ENCODE measurements at places on chromosomes 11 and 22.

GRCh38 chr22:32574958-32575910 lies 100.6 kb downstream of the FBXO7 start:
- no peak for DNase-seq

- DNase-seq = no peak
Observed at GRCh38 chr11:124874571-124875255, 9.5 kb downstream of the ROBO3 start.

GRCh38 chr22:38745676-38746460 lies 9.9 kb downstream of the SUN2 start:
- no peak for DNase-seq

GRCh38 chr11:71565263-71565662 lies at the start of gene KRTAP5-10:
Gene KRTAP5-10, plus strand, starts transcription at chr11:71565563. Its CDS starts 25 bp downstream, at chr11:71565588.
- DNase-seq = no peak

DNA sequence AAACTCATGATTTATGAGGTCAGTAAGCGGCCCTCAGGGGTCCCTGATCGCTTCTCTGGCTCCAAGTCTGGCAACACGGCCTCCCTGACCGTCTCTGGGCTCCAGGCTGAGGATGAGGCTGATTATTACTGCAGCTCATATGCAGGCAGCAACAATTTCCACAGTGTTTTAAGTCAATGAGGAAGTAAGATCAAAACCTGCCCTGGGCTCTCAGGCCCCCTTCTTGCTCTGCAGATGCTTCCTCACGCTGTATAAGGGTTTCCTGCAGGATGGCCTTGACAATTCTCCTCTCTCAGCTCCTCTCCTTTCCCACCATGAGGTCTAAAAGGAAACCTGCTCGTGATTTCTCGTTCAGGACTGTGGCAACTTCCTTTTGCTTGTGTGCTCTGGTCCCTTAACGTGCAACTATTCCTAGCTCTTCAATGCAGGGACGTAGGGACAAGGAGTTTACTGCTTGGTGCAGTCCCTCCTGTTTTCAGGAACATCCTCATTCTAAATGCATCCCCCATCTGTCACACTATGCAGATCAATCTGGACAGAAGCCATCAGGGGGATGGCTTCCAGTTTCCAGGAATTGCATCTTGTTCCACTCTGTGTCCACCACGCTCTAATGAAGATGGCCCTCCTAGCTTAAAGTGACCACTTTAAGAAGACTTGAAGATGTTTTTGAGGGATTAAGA lies 64.3 kb upstream of the IGLL5 start:
- no peak for DNase-seq

DNA sequence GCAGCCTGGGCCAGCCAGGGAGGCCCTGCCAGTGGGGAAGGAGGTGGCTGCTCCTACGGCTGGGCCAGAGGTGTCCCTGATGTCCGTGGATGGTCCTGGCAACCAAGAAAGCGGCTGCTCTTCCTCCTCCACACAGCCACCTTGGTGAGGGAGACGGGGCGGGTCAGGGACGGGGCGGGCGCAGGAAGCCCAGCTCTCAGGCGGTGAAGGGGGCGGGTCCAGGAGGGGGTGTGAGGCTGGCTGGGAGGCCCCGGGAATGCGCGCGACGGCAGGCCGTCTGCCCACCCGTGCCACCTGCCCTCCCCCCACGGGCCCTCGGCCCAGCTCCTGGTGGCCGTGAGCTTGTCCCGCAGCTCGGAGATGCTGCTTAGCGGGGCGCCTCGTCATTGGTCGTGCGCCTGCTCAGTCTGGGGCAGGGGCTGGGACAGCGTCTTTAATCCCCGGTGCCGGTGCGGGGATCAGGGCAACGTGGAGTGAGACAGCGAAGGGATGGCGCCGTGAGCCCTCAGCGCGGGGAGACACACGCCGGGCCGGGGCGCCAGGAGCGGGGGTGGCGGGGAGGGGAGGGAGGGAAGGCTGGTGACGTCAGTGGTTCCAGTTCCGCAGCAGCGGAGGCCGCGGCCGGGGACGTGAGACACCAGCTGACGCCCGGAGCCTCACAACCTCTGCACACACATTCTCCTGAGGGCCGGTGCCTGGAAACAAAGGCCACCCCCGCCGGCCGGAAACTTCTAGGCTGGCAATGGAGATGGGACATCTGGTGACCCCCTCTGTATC lies 6.7 kb upstream of the BRSK2 start:
- no peak for DNase-seq

GRCh38 chr11:57514538-57515331 lies 767 bp downstream of the SLC43A1 start:
- no peak for DNase-seq

DNA sequence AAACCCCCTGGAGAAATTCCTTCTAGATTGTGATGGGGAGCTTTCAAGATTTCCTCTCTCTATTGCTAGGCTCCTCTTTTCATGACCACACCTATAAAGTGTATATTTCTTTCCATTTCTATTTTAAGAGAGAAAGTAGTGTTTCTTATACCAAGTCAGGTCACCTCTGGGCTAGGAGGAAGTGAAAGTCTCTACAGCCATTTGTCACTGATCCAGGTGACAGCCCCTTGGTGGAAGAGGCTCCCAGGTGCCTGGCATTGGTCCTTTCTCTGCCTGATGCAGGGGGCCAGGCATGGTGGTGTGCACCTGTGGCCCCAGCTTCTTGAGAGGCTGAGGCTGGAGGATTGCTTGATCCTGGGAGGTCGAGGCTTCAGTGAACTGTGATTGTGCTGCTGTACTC lies 64.7 kb downstream of the DHCR7 start:
- no peak for DNase-seq

- no peak for DNase-seq
Observed at GRCh38 chr11:80837051-80837450, 1396.2 kb upstream of the TENM4 start.

DNA sequence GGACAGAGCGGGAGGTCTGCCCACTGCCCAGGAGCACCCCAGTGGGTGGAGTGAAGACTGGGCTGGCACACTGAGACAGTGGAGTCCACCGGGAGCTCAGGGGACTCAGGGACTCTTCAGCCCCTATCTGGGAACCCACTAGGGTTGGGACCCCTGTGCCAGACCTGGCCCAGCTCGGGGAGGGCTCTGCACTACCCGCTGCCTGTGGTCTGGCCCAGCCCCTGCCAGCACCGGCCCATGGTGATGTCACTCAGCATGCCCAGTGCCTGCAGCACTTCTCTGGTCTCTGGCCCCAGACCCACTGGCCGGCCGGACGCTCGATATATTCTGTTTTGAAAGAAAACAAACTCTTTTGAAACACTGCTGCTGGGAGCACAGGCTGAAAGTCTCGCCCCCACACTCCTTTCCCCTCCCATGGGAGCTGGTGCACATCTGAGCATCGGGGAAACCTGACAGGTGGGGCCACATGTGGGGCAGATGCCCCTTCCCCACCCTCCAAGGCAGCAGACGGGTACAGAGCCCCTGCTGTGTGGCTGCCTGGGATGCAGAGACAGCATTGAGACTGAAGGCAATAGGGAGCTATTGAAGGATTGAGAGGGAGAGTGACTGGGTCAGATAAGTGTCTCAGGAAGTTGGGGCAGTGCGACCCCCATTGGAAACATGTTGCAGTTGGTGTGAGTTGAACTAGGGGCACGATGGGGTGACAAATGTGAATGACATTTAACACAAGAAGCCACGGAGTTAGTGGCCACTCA lies 62.9 kb downstream of the MYEOV start:
- DNase-seq = no peak

- DNase-seq = no peak
Observed at GRCh38 chr22:33823552-33823951, 96.7 kb downstream of the LARGE1 start.

DNA sequence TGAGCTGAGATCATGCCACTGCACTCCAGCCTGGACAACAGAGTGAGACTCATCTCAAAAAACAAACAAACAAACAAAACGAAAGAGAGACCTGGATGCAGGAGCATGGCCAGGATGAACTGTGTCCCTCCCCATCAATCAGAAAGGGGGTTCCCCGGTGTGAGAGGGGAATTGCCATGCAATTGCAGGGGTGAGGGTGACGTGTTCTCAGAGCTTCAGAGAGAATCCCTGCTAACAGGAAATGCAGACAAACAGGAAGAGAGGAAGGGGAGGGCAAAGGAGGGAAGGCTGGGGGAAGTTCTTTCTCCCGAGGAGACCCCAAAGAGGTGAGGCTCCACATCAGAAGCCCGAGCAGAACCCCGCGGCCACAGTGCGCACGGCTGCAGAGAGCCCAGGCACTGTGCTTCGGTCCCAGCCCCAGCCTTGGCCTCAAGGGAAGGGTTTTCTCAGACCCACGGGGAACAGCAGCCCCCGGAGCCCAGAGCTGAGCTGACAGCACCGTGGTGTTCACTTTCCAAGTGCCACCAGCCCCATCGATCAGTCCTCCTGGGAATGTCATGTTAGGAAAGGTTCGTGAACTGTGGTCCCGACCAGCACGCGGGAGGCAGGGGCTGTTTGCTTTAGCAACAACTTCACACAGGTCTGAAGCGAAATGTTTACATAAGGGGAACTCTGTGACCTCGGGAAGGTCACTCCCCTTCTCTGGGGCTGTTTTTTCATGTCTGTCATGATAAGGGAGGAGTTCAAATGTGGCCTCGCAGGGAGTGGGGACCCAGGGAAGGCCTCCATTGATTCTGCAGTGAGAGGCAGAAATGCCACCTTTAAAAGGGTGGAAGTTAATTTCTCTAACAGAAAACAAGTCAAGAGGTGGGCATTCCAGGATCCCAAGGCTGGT lies 108.0 kb upstream of the ANO1 start:
- no peak for DNase-seq

- no peak for DNase-seq
Observed at GRCh38 chr22:46813816-46814597, 51.6 kb downstream of the TBC1D22A start.

DNA sequence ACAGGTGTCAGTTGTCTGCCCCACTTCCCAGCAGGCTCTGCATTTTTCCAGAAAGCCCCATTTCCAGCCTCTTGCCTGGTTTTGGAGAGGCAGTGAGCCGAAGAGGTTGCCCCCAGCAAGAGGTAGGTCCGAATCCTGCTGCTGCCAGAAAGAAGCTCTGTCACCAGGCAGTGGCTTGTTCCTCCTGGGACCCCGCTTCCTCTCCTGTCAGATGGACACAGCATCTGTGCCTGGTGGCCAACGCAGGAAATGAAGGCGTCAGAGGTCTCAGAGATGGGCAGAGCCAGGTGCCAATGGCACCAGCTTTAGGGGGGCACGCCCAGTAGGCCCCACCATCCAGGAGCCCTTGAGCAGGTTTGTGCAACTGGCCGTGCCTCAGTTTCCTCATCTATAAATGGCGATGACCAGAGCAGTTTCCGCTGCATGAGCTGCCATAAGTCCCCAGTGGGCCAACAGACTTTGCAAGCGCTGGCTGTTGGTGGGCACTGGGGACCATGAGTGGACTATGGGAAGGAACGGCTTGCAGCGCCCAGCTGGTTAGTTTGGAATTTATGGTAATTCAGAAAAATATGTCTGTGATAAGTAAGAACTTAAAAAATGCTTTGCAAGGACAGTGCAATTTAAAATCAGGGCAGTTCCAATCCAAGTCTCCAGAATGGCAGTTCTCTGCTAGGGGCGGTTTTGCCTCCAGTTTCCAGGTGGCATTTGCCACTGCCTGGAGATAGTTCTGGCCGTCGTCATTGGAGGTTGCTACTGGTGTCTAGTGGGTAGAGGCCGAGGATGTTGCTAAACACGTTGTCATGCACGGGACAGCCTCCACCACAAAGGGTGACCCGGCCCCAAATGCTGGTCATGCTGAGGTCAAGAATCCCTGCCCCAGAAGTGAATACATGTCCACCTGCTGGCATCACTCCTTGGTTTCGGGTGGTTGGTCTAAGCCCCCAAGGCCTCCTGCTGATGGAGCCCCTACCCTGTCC lies 2.3 kb upstream of the OSBPL5 start:
- no peak for DNase-seq

GRCh38 chr11:60169264-60169915 lies 13.5 kb downstream of the MS4A6A start:
- no peak for DNase-seq

DNA sequence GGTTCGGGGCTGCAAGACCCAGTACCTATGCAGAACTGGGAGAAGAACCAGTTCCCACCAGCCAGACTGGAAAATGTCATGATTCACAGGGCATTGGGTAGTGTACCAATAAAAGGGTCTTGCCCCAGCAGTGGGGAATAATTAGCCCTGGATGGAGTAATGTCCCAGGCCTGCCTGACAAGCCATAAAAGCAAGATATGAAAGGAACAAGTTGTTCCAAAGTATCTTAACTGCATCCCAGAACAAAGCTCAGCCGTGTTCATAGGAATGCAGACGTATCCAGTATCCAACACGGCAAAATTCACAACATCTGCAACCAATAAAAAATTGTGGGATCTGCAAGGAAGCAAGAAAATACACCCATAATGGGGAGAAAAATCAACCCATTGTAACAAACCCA lies 47.9 kb downstream of the ASCL2 start:
- peak; percentile 1 for DNase-seq

GRCh38 chr22:20392983-20393704 lies 807 bp upstream of the ZNF74 start:
- DNase-seq = no peak

DNA sequence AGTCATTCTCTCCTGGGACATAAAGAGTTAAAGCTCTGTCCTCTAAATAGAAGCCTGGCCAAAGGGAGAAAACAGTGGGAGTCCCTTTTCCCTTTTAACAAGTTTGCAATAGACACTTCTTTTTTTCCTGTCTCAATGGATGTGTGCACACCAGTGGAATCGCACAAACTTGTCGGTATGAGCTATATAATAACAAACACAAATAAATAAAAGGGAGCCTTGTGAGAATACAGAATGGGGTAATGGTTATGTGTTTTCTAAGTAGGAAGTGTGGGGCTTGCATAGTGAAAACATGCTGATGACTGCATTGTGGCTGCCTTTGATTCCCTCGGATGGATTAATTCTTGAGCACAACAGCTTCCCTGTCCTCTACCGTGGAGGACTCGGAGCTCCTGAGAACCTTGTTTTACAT lies 131.9 kb downstream of the WNT7B start:
- DNase-seq = no peak

DNA sequence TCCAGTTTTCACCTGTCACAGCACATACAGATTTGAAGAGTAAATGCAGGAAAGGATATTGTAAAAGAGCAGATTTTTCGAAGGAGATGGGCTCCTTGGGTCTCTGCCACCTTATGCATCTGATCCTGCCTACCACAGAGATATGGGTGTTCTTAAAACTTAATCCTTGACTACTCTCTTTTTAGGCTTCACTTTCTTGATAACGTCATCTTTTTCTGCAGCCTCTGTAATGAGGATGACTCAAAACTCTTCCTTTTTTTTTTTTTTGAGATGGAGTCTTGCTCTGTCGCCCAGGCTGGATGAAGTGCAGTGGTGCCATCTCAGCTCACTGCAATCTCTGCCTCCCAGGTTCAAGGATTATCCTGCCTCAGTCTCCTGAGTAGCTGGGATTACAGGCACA lies 7.8 kb downstream of the PRR14L start:
- DNase-seq = no peak

DNA sequence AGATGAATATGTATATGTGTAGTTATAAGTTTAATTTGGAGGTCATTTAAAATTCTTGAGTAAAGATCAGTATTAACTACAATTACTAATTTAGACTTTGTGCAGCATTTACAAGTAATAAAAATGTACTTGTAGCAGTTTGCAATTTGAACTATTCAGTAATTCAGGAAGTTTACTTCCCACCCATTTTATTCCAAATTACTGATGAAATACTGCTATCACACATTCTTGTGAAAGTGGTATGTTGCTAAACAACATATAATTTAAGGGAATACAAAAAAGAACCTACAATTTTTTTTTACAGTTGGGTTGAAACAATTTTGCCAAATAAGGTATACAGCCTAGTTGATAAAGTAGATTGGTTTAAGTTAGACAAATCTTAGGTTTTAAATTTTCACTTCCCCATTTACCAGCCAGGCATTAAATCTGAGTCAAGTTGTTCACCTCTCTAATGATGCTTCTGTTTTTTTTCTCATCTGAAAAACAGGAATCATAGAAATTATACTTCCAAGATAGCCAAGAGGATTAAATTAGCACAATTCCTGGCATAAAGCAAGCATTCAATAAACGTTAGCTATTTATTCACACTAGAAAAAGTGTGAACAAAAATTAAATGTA lies 45.3 kb downstream of the ZBTB44 start:
- no peak for DNase-seq
